ENCODE measurements at places on chromosomes 7 and 10.
A peak's percentile ranks its signal among the peaks of the same experiment; 100 is the strongest.

DNA sequence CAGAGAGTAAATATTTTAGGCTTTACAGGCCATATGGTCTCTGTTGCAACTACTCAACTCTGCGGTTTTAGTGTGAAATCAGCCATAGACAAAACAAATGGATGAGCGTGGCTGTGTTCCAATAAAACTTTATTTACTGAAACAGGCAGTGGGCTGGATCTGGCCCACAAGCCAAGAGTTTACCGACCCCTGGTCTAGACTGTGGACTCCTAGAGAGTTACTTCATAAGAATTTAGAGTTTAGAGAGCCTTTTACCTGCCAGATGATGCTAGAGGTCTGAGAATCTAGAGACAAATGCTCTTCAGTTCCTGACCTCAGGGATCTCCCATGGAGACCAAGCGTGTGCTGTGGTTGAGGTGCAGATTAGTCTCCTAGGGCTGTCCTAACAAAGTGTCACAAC, 174.8 kb downstream of the PTEN start:
- no peaks in the 10 kb centered on the region for H3K27me3 ChIP-seq
- H3K27ac ChIP-seq = no peak overlapping the region
- H3K4me3 ChIP-seq = no peak overlapping the region
- H3K4me1 ChIP-seq = peaks cover 9% of the 10 kb centered on the region
- peak; percentile 92 for DNase-seq
- H3K36me3 ChIP-seq = no peaks in the 10 kb centered on the region

- no peaks in the 10 kb centered on the region for H3K36me3 ChIP-seq
- H3K27ac ChIP-seq = no peak overlapping the region
- H3K4me3 ChIP-seq = no peak overlapping the region
- no peaks in the 10 kb centered on the region for H3K27me3 ChIP-seq
- no peak for DNase-seq
Observed at GRCh38 chr7:87458148-87458547, 17.3 kb downstream of the ABCB4 start.

- H3K36me3 ChIP-seq = no peaks in the 10 kb centered on the region
- peak; percentile 51 for DNase-seq
- no peaks in the 10 kb centered on the region for H3K27me3 ChIP-seq
- H3K27ac ChIP-seq = peak overlapping the region; percentile 86
- peaks cover 24% of the 10 kb centered on the region for H3K4me1 ChIP-seq
Observed at GRCh38 chr7:126436213-126436868, 816.4 kb downstream of the GRM8 start.

DNA sequence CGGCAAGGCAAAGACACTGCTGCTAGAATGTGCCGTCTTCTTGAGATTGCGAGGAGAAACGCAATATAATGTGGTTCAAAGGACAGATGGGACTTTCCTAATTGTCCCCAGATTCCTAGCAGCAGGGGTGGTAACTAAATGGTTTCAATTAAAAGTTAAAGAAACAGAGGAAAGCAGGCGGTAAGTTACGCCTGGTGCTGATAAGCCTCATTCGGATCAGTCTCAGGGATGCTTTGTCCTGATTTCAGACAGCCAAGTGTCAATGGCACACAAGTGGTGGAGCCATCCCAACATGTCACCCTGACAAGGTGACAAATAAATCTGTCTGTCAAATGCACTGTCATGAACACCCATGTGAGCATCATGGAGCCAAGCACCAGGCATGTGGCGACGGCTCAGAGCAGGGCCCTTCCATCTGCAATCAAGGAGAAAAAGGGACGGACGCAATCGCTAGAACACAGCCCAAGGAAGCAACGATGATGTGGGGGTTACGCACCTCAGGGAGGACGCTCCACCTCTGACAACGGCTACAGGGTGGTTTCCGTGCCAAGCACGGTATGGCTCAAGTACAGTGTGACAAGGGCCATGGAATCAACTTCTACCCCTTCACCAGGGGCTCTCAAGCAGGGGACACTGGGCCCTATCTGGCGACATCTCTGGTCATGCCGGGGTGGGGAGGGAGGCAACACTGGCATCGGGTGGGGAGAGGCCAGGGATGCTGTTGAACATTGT, 66.2 kb downstream of the CTBP2 start:
- H3K4me3 ChIP-seq = no peak overlapping the region
- H3K4me1 ChIP-seq = peaks cover 15% of the 10 kb centered on the region
- no peaks in the 10 kb centered on the region for H3K27me3 ChIP-seq
- no peak for DNase-seq
- no peaks in the 10 kb centered on the region for H3K36me3 ChIP-seq

DNA sequence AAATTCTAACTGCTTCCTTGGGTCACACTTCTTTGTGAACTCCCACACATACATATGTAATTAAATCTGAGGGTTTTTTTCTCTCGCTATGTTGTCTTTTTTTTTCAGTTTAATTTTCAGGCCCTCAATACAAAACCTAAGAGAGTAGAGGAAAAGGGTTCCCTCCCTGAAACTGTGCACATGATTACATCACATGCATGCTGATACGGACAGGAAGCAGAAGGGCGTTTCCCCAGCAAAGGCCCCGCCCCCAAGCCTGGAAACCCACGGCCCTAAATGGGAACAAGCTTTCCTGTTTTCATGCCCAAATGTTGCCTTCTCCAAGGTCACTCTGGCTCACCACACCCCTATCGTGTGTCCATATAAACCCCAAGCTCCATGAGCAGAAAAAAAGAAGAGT, 115.4 kb downstream of the TEX36 start:
- no peaks in the 10 kb centered on the region for H3K4me1 ChIP-seq
- H3K27ac ChIP-seq = no peak overlapping the region
- H3K36me3 ChIP-seq = no peaks in the 10 kb centered on the region
- no peak overlapping the region for H3K4me3 ChIP-seq
- no peak for DNase-seq

DNA sequence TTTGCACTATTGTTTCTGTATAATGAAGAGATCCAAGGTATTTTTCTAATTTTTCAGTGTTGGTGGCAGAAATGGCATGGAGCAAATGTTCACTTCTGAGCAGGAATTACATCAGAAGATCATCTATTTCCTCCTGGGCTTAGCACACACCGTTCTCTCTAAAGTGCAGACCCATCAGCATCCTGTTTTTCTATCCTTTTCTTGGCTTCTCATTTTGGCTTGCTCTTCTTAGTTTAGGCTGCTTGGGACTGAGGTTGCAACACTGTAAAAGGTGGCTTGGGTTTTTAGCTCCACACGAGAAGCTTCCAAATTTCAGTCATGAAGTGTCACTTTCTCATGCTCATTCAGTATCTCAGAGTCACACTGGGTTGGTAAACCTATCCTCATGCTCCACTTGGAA, 79.9 kb upstream of the SMIM30 start:
- H3K4me1 ChIP-seq = no peaks in the 10 kb centered on the region
- H3K36me3 ChIP-seq = no peaks in the 10 kb centered on the region
- DNase-seq = peak; percentile 33
- H3K27ac ChIP-seq = no peak overlapping the region
- H3K4me3 ChIP-seq = no peak overlapping the region
- no peaks in the 10 kb centered on the region for H3K27me3 ChIP-seq

GRCh38 chr10:132066812-132067211, 1.1 kb downstream of the JAKMIP3 start:
- no peaks in the 10 kb centered on the region for H3K36me3 ChIP-seq
- no peak overlapping the region for H3K4me3 ChIP-seq
- H3K27ac ChIP-seq = no peak overlapping the region
- peaks cover 4% of the 10 kb centered on the region for H3K4me1 ChIP-seq
- H3K27me3 ChIP-seq = no peaks in the 10 kb centered on the region

DNA sequence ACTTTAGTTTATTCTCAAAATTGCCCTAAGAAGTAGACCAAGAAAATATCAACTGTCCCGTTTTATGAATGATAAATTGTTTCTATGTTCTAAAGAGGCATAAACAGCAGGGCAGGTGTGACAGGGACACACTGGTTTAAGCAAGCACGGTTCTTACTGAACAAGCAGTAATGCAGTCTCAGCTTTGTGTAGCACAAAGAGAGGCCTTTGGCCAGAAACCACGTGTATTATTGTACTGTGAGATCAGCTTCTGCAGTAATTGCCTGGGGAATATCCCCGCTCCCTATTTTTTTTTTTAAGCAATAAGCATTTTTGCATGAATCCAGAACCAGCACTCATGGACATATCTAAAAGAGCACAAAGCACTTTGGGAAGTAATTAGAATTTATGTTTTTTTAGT, 255.4 kb downstream of the WDR11 start:
- H3K4me3 ChIP-seq = no peak overlapping the region
- H3K36me3 ChIP-seq = no peaks in the 10 kb centered on the region
- no peak overlapping the region for H3K27ac ChIP-seq
- DNase-seq = no peak
- H3K27me3 ChIP-seq = no peaks in the 10 kb centered on the region
- H3K4me1 ChIP-seq = no peaks in the 10 kb centered on the region

DNA sequence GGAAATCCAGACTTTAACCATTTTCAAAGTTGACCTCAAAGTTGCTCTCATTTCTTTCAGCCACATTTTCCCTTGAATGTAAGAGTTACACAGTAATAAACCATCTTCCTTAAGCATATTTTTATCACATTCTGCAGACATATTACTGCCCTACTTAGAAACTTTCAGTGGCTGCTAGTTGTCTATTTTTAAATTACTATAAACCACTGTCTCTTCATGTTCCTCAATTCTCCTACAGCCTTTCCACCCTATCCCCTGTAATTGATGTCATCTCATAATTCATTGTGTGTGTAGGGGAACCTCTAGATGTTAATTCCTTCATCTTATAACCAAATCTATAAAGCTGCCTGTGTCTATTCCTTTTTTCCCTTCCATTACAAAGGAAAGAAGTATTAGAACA, 78.1 kb upstream of the STRIP2 start:
- no peaks in the 10 kb centered on the region for H3K27me3 ChIP-seq
- no peaks in the 10 kb centered on the region for H3K4me1 ChIP-seq
- H3K4me3 ChIP-seq = no peak overlapping the region
- DNase-seq = no peak
- no peaks in the 10 kb centered on the region for H3K36me3 ChIP-seq

GRCh38 chr7:29115753-29116152, 30.6 kb downstream of the CPVL start:
- no peaks in the 10 kb centered on the region for H3K4me1 ChIP-seq
- no peak overlapping the region for H3K4me3 ChIP-seq
- H3K27me3 ChIP-seq = no peaks in the 10 kb centered on the region
- no peaks in the 10 kb centered on the region for H3K36me3 ChIP-seq

- DNase-seq = no peak
- peaks cover 30% of the 10 kb centered on the region for H3K4me1 ChIP-seq
- no peaks in the 10 kb centered on the region for H3K36me3 ChIP-seq
- H3K27me3 ChIP-seq = no peaks in the 10 kb centered on the region
Observed at GRCh38 chr7:150379441-150380379, 580 bp downstream of the ZNF775 start.

- H3K27me3 ChIP-seq = no peaks in the 10 kb centered on the region
- peaks cover 9% of the 10 kb centered on the region for H3K4me1 ChIP-seq
- no peak for DNase-seq
- no peak overlapping the region for H3K27ac ChIP-seq
- no peaks in the 10 kb centered on the region for H3K36me3 ChIP-seq
- H3K4me3 ChIP-seq = no peak overlapping the region
Observed at GRCh38 chr7:105874055-105874454, 2.3 kb downstream of the ATXN7L1 start.

- H3K36me3 ChIP-seq = no peaks in the 10 kb centered on the region
- H3K4me1 ChIP-seq = no peaks in the 10 kb centered on the region
- peaks cover 1% of the 10 kb centered on the region for H3K27me3 ChIP-seq
- H3K4me3 ChIP-seq = no peak overlapping the region
Observed at GRCh38 chr7:47453093-47454061, 128.5 kb downstream of the TNS3 start.

DNA sequence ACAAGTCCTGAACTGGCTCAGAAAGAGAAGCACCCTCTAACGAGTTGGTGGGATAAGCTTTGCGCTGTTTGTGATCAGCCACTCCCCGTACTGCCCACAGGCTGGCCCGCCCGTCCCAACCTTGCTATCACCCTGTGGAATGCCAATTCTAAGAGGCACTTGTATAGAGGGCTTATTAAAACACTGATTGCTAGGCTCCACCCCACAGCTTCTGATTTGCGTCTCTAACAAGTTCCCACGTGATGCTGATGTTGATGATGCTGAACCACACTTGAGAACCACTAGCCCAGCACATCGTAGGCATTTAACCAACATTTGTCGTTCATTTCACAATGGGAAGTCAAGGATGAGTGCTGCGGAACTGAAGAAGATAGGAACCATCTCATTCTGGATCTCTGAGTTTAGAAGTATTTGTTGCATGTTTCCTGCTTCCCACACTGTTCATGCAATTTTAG, 12.7 kb upstream of the GSAP start:
- H3K27ac ChIP-seq = peak overlapping the region; percentile 83
- H3K4me3 ChIP-seq = no peak overlapping the region
- peaks cover 37% of the 10 kb centered on the region for H3K4me1 ChIP-seq

GRCh38 chr7:27510541-27510940, 152.1 kb downstream of the HIBADH start:
- H3K27me3 ChIP-seq = no peaks in the 10 kb centered on the region
- no peak overlapping the region for H3K4me3 ChIP-seq
- peaks cover 7% of the 10 kb centered on the region for H3K4me1 ChIP-seq
- no peak for DNase-seq

DNA sequence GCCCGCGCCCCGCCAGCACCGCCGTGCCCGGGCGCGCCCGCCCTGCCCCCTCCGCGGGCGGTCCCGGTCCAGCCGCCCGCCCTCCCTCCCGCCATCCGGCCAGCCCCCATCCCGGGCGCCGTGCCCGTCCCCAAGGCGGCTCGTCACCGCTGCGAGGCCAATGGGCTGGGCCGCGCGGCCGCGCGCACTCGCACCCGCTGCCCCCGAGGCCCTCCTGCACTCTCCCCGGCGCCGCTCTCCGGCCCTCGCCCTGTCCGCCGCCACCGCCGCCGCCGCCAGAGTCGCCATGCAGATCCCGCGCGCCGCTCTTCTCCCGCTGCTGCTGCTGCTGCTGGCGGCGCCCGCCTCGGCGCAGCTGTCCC, at the start of gene HTRA1:
TSS of gene HTRA1 (plus strand) at position 187 of the 362 bp plus-strand sequence. CDS start at position 287, 100 bp downstream.
- peak; percentile 91 for DNase-seq
- peaks cover 5% of the 10 kb centered on the region for H3K4me1 ChIP-seq
- no peak within 1 kb of the TSS for H3K27ac ChIP-seq
- H3K27me3 ChIP-seq = no peaks in the 10 kb centered on the region
- no peaks in the 10 kb centered on the region for H3K36me3 ChIP-seq

GRCh38 chr7:98420966-98421612, 20.2 kb upstream of the BAIAP2L1 start:
- H3K27me3 ChIP-seq = no peaks in the 10 kb centered on the region
- no peak overlapping the region for H3K4me3 ChIP-seq
- peaks cover 4% of the 10 kb centered on the region for H3K4me1 ChIP-seq
- H3K27ac ChIP-seq = no peak overlapping the region
- H3K36me3 ChIP-seq = no peaks in the 10 kb centered on the region

GRCh38 chr10:121098211-121098610, 247.0 kb downstream of the WDR11 start:
- H3K4me1 ChIP-seq = peaks cover 34% of the 10 kb centered on the region
- H3K36me3 ChIP-seq = no peaks in the 10 kb centered on the region
- peak overlapping the region; percentile 79 for H3K27ac ChIP-seq
- H3K4me3 ChIP-seq = no peak overlapping the region

- no peak overlapping the region for H3K4me3 ChIP-seq
- DNase-seq = peak; percentile 95
Observed at GRCh38 chr7:132065193-132065988, 509.0 kb upstream of the PODXL start.

All from cardiac muscle cell (in vitro differentiated cells and primary cell).